ENCODE measurements at places on chromosomes 5 and 9.

GRCh38 chr9:131346559-131346958 lies 47.3 kb upstream of the PRRC2B start:
- no peak for DNase-seq

- DNase-seq, result no peak
Measured at GRCh38 chr9:120733190-120733589, 18.9 kb upstream of the MEGF9 start.

- DNase-seq, result no peak
Measured at GRCh38 chr9:137167277-137167746, 2.5 kb downstream of the LRRC26 start.

DNA sequence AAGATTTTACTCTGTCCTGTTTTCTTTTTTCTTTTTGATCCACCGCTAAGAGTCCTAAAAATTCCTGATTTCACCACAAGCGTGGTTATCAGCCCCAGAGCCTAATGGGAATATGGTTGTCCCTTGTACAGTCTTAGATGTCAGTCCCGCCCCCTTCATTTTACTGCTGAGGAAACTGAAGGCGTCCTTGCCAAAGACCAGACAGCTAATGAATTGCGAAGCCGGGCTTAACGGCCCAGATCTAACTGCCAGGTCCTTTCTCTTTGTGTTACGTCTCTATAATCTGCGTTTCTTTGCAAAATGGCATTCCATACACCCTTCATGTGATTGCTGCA lies 497 bp downstream of the NSA2 start:
- peak; percentile 57 for DNase-seq

DNA sequence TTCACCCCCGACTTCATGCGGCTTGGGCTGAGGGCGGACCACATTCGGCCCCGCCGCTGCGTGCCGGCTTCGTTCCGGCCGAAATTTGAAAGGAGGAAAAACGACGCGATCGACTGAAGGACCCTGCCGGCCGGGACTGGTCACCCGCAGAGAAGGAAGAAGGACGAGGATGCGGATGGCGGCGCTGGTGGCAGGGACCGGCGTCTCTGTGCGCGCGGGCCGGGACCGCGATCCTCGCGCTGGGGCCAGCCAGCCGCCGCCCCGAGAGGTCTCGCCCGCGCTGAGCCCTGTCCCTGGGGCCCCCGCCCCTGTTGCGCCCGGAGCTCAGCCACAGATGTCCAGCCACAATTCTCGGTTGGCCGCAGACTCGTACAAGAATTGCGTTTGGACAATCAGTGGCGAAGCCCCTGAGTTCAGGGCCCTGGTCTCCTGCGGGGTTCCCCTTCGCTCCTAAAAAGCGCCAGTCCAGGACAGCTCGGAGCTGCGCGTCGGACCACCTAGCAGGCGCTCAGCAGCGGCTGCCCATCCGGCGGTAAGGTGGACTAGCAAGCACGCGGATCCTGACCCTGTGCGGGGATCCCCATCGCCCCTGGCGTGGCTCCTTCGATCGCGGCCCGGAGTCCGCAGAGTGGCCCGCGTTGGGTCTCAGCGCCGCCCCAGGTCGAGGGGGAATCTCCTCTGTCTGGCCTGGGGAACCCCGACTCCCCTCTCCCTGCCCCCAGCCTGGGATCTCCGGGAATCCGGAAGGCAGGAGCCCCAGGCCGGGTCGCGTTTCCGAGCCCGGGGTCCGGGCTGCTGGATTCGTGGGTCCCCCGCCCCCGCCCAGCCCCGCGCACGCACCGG lies 21.3 kb downstream of the URM1 start:
- DNase-seq, result no peak

- DNase-seq, result no peak
Measured at GRCh38 chr5:140883373-140883772, 1.4 kb downstream of the PCDHA13 start.

DNA sequence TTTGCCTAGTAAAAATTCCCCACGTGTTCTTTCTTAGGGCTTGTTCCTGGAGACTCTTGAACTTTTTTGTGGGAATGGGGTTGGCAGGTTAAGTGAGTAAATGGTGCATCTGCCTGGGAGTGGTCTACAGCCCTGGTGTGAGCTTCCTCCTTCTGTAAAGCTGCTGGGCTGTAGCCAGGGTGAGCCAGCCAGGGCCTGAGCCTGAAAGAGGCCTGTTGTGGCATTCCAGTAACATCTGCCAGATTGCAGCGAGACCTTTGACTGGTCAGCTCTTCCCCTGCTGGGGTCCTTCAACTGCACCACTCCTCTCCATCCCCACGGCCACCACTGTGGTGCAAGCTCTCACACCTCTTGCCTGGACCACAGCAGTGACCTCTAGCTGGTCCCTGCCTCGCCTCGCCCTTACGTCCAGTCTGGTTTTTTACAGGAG lies 47.5 kb downstream of the SLC22A5 start:
- peak; percentile 14 for DNase-seq

DNA sequence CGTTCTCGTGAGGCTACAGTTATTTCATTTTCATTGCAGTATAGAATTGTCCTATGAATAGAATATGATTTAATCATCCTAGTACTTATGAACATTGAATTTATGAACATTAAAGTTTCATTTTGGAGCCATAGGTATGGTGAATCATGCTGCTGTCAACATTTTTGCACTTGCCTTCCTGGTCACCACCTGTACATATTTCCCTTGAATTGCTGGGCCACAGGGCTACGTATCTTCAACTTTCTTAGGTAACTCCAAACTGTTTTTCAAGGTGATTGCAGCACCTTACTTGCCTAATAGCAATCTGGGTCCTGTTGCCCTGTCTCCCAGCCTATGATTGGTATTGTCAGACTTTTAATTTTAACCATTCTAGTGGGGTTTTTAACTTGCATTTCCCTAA lies 6.5 kb upstream of the RNF145 start:
- no peak for DNase-seq

- DNase-seq, result no peak
Measured at GRCh38 chr5:37375091-37375490, 4.0 kb upstream of the WDR70 start.

- no peak for DNase-seq
Measured at GRCh38 chr5:60355181-60355580, 344.8 kb downstream of the DEPDC1B start.

DNA sequence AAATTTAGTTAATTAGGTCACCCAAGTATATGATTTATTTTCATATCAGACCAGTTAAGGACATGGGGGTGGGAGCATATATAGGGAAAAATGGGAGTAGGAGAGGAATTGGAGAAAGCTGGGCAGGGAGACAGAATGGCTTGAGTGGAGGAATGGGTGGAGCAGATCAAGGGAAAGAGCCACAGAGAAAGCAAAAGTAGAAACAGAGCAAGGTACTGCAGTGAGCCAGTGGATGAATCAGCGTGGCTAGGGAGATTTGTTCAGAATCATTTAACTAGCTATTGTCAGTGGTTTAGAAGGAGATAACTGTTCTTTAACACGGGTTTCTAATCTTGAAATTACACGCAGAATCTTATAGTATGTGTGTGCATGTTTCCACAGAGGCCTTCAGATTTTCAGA lies 37.4 kb downstream of the SNX24 start:
- DNase-seq, result peak; percentile 48

GRCh38 chr5:33774341-33774740 lies 117.4 kb downstream of the ADAMTS12 start:
- DNase-seq, result no peak

- DNase-seq, result no peak
Measured at GRCh38 chr5:55638051-55638450, 74.1 kb downstream of the SLC38A9 start.

DNA sequence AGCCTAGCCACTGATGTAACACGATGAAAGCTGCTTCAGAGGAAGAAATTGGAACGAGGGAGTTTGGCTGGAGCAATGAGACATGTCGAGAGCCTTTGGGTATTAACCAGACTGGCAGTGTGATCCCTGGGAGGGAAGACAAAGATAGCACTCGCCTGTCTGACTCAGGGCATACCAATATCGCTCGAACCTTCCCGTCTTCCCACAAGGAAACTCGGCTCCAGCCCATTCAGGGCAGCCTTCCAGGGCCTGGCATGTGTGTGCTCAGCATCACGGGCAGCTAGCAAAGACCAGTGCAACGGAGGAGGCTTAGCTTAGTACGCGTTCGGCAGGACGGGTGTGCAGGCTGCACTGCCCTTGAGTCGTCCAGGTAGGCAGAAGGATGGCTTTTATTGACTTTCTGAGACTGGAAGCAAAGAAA lies 356.9 kb upstream of the WWC1 start:
- no peak for DNase-seq

DNA sequence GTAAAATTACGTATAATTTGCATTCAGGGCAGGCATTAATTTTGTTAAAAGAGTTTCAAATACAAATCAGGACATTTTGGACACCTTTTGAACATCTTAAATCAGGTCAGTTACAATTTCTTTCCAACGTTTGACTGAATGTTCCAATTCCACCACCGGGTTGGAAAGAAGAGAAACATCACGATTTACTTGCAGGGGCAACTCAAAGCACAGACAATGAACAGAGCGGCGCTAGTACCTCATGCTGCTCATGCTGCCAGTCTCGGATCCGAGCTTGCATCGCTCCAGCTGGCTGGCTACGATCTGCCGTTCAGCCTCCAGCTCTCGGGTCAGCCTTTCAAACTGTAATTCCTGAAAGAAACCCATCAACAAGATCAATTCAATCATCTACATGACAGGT lies 339.5 kb downstream of the CTNND2 start:
- no peak for DNase-seq

GRCh38 chr5:74378464-74378863 lies 262.1 kb downstream of the ENC1 start:
- peak; percentile 18 for DNase-seq

DNA sequence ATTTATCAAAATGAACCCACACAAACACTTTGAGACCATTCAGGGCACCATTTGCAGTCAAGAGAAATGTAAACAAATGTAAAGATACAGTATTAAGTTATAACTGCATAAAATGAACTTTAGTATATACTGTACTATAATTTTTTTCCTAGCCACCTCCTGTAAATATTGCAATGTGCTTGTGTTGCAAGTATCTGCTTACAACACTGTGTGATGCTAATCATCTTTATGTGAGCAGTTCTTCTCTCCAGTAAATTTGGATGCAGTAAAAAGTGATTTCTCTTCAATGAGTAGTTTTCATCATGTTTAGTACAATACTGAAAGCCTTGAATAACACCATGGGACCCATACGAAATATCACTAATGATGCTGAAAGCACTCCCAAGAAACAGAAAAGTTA lies 9.4 kb downstream of the G3BP1 start:
- DNase-seq, result no peak

GRCh38 chr9:116501871-116502270 lies 185.2 kb upstream of the TRIM32 start:
- DNase-seq, result peak; percentile 53

DNA sequence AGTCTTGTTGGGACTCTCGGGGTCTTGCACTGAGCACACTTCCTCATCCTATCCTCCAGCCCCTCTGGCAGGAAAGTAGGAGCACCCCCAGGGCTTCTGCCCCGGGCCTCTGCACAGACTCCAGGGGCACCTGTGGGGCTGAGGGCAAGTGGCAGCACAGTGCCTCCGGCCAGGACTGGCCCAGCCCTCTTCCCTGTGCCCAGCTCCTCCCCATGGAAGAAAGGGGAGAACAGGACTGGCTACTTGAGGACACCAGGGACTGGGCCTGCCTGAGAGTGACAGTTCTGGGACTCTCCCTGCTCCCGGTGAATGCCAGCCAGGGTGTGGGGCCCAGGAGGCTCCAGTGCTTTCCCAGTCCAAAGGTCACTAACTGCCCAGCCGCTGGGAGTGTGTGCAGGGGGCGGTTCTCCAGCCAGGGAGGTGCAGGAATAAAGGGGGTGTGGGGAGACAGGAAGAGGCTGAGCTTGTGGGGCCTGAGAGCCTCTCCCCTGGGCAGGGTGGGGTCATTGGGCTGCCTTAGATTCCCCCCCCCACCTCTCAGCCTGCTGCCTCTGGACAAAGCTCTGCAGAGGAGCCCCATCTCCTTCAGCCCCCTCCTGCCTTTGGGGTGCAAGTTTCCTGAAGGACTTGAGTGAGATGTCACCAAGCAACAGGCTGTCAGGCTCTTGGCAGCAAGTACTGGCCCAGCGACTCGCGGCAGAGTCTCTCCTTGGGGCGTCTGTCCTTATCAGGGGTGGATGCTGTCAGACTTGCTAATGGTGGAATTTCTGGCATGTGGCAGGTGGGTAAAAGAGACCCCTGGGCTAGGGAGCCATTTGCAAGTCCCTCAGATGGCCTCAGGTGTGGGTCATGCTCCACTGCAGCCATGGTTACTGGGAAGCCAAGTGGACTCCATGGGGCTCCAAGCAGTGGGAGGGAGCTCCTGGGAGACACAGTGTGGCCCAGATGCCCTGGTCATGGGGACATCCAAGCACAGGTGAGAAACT lies 19.1 kb upstream of the JADE2 start:
- DNase-seq, result peak; percentile 52

GRCh38 chr9:136014924-136015633 lies 53.9 kb upstream of the UBAC1 start:
- no peak for DNase-seq

GRCh38 chr9:127680846-127681245 lies 25.9 kb upstream of the CFAP157 start:
- DNase-seq, result no peak

GRCh38 chr5:96197347-96197746 lies 235.7 kb upstream of the ELL2 start:
- no peak for DNase-seq

- DNase-seq, result no peak
Measured at GRCh38 chr5:125829349-125829748, 593.9 kb upstream of the GRAMD2B start.

DNA sequence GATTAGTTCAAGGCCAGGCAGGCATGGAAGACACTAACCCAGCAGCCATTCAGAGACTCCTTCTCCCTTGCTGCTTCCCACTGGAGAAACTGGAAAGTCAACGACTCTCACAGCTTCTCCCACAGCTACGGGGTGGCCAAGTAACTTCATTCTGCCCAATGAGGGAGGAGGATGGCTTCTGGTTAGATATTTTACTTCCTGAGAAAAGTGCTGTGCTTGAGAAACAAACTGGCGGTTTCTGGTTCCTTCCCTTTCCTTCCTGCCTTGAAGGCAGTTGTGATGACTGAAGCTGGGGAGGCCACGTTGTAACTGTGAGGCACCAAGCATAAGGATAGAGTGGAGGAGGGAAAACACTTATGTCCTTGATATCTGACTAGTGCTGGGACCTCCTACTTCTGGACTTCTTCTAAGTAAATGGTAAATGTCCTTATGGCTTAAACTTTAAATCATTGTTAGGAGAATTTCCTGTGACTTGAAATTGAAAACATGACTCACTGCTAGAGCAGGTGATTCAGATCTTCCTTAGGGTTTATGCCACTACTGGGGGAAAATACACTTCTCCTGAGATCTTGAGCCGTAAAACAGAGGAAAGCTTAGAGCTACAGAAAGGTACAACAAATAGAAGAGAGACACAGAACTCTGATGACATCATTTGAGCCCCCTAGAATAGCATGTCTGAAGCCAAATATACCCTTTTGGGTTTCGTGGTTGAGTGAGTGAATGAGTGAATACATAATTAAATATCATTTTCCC lies 3.1 kb upstream of the GNPDA1 start:
- DNase-seq, result peak; percentile 40

GRCh38 chr9:116958881-116959280 lies 271.8 kb downstream of the TRIM32 start:
- no peak for DNase-seq

DNA sequence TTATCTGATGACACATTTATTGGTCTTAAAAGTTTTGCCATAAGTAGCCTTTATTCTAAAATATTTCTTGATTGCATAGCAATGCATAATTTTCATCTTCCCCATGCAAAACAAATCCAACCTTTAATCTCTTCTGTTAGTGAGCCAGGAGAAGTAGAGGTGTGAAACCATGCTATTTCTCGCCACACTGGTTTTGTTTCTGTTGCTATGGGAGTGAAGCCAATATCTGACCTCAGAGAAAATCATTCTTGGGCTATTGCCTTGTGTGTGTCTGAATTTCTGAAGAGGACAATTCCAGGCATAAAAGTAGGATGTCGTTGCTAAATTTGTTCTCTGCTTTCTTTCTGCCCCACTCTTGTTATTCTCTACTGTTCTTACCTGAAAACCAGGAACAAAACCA lies 183.6 kb downstream of the PTTG1 start:
- no peak for DNase-seq
